Osteoblast (primary cell): ENCODE measurements at places on chromosomes 13 and 19. TPM values are rescaled to one million over a fixed set of nuclear protein-coding genes. Genes with fewer than 3 reads are reported as not detected.

DNA sequence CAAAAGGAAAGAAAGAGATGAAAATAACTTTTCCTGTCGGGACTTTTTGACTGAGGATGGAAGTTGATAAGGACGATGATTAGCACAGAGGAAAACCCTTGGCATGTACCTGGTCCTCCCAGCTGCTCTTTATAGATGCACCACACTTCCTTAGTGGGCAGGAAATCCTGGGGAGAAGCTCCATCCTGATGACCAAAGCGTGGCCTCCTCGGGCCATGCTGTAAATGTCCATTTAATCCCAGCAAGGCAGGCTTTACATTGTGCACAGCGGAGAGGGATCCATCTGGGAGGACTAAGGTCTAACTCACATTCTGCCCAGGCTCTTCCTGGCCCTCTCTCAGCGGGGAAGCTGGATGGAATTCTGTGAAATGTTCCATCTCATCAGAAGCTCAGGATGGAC, 113.5 kb downstream of the COL4A2 start:
- DNase-seq, result no peak

DNA sequence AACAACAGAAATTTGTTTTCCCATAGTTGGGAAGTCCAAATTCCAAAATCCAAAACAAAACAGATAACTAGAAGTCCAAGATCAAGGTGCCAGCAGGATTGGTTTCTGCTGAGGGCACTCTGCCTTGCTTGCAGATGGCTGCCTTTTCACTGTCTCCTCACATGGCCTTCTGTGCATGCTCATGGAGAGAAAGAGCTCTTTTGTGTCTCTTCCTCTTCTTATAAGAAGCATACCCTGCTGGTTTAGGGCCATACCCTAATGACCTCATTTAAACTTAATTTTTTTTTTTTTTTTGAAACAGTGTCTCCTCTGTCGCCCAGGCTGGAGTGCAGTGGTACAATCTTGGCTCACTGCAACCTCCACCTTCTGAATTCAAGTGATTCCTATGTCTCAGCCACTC, 1974.1 kb upstream of the PCDH20 start:
- no peak for DNase-seq

DNA sequence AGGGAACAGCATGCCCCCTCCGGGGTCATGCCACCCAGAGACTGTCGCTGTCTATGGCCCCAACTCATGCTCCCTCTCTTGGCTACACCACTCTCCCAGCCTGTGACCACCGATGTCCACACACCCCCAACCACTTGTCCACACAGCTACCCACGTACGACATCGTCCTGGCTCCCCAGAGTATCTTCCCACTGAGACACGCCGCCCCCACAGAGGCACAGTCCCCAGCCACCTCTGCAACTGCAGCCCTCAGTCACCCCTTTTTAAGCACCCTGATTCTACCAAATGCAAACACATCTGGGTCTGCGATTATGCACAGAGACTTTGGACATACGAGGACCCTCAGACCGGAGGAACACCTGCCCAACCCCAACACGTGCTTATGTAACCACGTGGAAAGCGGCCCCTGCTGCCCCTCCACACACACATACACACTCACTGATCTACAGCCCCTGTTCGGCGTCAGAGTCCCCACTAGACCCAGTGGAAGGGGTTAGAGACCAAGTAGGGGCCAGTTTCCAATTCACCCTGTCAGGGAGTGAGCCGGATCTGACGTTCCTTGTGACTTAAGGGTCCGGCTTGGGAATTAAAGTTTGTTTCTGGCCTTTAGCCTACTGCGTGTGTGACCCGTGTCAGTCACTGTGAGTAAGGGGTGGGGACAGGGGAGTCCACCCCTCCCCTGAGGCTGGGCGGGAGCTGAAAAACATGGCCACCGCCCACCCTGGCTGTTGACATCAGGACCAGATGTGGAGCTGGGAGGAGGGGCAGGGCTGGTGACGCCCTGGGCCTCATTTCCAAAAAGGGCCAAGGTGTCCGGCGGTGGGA, 11.9 kb upstream of the AXL start:
- DNase-seq, result peak; percentile 30

DNA sequence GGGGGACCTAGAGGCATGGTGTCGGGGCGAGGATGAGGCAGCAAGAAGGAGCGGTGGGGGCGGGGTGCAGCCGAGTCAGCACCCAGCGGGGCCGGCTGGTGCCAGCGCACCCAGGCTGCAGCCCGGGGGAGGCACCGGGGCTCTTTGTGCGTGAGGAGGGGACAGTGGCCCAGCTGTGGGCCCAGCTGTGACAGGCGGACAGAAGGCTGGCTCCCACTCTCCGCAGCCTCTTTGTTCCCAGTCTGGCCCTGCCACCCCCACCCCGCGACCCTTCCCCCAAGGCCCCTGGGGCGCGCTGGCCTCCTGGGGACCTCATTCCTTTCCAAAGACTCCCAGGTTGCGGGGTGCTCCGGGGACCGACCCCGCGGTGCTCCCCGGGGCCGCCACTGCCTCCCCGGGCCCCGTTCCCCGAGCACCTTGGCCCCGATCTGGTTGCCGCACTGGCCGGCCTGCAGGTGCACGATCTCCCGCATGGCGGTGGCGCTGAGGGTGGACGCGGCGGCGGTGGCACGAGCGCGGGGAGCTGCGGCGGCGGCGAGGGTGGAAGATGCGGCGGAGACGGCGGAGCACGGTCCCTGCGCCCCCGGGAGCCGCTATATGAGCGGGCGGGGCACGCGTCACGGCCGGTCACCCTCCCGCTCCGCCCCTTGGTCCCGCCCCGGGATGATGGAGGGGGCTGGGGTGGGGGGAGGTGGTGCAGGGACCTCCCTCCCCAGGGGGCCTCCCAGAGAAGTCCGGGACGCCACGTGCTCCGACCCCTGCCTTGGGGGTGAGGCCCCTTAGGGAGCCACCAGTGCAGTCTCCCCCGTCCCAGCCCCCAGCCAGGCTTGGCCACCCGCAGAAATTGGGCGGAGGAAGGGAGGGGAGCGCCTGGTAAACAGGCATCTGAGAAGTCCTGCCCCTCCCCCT, at the start of gene TUBB4A:
Gene TUBB4A (minus strand): TSS at position 570 of the 909 bp plus-strand sequence. CDS start 97 bp downstream, at position 473.
- peak; percentile 78 for DNase-seq

GRCh38 chr13:98892821-98893220, 85.0 kb downstream of the DOCK9 start:
- no peak for DNase-seq

GRCh38 chr13:106561551-106562170, 6.3 kb downstream of the ARGLU1 start:
- peak; percentile 72 for DNase-seq

- no peak for DNase-seq
Measured at GRCh38 chr13:21256351-21256761, 79.9 kb downstream of the MRPL57 start.

GRCh38 chr13:90154311-90154960, 1193.1 kb upstream of the MIR17HG start:
- no peak for DNase-seq

DNA sequence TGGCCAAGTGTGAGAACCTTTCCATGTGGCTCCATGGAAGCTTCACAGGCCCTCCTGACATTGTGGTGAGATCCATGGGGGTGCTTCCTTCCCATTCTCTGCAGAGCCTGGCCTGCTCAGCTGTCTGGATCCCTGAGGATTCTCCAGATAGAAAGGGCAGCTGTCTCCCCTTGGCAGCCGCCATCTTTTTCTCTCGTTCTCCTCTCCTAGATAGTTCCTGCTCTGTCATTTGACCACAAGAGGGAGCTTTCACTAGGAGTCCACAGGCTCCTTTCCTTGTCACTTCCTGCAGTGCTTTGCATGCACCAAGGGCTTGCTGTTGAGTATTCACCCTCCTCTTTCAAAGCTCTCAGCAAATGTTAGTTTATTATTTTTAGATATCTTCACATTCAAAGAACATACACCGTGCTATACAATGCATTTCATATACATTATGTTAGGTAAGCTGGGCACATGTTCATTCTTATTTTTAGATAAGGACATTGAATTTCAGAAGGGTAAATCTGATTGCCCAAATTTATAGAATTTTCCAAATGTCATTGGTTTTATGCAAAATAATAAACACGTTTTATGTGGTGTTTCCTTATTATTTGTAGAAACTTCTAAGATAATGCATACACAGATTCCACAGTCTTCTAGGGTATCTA, 133.2 kb downstream of the FRY start:
- peak; percentile 34 for DNase-seq

- peak; percentile 88 for DNase-seq
Measured at GRCh38 chr19:17671906-17672305, 16.2 kb downstream of the UNC13A start.

- no peak for DNase-seq
Measured at GRCh38 chr13:30869491-30869890, 36.6 kb upstream of the MEDAG start.

DNA sequence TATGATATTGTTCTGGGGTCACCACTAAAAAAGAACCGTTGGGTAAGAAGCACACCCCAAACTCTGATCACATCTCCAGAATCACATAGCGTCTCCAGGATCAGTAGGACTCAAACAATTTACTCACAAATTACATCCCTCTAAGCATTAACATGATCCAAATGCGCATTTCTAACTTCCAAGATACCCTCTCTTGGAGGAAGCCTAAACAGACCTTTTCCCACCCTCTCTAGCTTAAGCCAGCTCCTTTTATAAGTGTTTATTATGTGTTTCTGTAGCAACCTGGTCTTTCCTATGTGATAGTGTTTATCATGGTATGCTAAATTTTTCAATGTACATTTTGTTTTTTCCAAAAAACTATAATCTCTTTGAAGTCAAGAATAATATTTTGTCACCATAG, 1846.5 kb downstream of the OLFM4 start:
- DNase-seq, result no peak

DNA sequence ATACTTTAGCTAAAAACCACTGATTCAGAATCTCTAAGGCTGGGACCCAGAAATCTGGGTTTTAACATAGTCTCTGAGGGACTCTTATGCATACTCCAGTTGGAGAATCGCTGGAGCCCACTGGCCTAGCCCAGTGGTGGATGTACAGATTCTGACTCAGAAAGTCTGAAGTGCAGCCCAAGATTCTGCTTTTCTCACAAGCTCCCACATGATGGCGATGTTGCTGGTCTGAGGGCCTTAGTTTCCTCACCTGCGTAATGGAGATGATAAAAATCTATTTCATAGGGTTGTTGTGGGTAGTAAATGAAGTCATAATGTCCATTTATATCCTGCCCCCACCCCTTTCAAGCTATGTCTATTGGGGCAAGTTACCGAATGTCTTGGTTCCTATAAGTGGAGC, 7.7 kb upstream of the CDADC1 start:
- no peak for DNase-seq

- DNase-seq, result no peak
Measured at GRCh38 chr13:21121616-21122015, 54.7 kb downstream of the SKA3 start.

DNA sequence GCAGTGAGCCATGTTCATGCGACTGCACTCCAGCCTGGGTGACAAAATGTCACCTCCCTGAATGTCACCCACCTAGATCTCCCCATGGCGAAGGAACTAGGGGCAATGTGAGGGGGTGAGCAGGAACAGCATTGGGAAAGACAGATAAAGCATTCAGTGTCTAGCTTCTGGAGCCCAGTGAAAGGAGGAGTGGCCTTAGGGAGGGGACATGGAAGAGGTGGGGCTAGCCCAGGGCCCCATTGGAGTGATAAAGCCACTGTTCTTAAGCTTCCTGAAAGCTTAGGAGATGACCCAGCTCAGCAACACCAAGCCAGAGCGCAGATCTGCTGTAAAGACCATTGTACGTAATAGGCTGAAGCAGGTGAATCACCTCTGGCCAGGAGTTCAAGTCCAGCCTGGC, 13.0 kb upstream of the KCNN1 start:
- DNase-seq, result peak; percentile 41

DNA sequence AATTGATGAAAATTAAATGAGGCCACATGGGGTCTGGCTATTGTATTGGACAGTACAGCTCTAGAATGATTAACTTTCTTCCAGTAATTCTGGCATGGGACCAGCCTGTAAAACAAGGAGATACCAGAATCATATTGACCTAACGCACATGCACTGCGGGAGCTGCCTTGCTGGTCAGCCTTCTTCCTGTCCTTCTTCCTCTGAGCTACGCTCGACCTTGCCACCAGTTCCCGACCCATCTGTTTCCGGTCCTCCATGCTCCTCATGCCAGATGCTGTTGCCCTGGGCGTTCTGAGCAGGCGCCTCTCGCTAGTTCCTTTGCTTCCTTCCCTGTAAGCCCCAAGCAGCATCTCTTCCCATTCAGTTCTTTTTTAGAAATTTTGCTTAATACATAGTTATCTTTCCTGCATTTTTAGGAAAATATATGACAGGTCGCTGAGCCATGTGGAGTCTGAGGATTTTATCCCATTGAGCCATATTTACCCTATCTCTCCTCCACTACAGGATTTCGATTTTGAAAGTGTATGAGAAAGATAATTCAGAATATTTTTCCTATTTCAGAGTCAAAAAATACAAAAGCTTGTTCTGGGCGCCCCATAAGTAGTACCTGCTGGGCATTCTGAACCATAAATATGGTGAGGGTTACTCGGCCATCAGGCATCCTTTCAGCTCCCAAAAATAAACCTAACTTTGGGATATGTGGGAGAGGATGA, 38.6 kb downstream of the TNFRSF19 start:
- DNase-seq, result no peak

GRCh38 chr13:51278426-51279130, 56.4 kb downstream of the FAM124A start:
- DNase-seq, result no peak

DNA sequence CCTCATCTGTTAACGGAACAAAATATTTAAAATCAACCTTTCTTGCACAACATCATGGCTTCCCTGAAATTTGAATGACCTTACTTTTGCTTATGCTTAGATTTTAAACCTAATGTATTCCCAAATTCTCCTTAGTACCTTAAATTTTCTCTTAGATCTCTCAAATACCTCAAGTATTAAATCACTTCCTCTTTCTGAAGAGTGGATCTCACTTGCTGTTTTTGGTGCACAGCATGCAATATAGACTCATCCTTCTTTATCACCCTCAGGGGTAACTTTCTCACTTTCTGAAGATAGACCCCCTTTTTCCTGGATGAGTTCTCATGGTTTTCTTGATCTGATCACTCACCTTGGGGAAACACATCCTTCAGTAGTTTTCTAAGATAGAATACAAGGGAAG, 871.7 kb downstream of the DACH1 start:
- DNase-seq, result no peak

DNA sequence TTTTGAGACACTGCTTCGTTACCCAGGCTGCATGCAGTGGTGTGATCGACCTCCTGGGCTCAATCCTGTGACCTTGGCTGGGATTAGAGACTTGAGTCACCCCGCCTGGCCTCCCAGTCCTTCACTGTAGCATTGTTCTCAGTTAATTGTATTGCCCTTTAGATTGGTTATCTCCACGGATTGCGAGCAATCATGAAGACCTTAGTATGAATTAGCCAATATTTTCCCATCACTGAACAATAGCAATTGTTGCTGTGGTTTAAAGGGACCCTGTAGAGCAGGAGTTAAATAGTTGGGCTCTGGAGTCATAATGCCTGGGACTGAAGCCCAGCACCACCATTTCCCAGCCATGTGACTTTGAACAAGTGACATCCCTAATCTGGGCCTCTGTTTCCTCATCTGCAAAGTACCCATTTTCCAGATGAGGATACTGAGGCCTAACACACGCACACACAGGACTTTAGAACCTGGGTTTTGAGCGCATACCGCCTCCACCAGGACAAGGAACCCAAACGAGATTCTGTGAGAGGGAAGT, 8.4 kb downstream of the PPP1R14A start:
- DNase-seq, result peak; percentile 15

GRCh38 chr19:4185413-4186086, 3.1 kb downstream of the ANKRD24 start:
- peak; percentile 56 for DNase-seq

- DNase-seq, result no peak
Measured at GRCh38 chr19:8302357-8302691, 5.8 kb downstream of the CD320 start.

The KRTDAP gene
- total RNA-seq, result not detected in 2 replicates

The SOHLH2 gene
- 1.5 and 2.2 TPM in 2 replicates for total RNA-seq

The RFPL4A gene
- total RNA-seq, result not detected in 2 replicates

The SYCN gene
- not detected in 2 replicates for total RNA-seq

The ZNF763 gene
- 2.5 and 2.9 TPM in 2 replicates for total RNA-seq

The SPART gene
- 102 and 112 TPM in 2 replicates for total RNA-seq

The CD33 gene
- total RNA-seq, result not detected in 2 replicates
